Activated effector memory CD4-positive, alpha-beta T cell treated with Interleukin-2 at 50 U/mL for 16 hours (primary cell): ENCODE measurements at places on chromosomes 4 and X.

DNA sequence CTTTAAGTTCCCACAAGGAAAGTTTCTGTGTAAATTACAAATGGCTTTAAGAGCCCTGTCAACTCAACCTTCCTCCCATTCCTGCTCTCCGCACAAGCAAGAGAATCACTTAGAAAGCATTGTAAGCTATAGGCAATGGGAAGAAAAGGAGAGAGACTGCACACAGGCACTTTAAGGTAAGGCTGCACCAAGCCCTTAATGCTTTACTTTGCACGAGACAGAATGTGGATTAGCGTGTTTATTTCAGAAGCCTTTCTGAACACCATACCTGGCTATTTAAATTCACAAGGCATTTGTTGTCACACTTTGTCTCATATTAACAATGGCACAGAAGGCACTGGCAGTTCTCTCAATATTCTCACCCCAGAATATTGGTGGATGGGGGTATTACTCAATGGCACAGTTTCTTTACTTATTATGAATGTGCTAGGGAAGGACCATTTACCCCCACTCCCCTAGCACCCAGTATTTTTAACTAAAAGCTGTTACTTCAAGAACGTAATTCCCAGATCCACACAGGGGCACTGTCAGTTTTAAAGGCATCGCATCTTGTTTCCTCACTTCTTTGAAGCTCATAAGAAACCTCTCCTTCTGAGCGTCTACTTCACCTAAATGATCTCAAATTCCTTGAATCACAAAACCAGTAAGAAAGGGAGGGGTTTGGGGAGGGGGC, 150.0 kb downstream of the MAML3 start:
- DNase-seq: no peak

DNA sequence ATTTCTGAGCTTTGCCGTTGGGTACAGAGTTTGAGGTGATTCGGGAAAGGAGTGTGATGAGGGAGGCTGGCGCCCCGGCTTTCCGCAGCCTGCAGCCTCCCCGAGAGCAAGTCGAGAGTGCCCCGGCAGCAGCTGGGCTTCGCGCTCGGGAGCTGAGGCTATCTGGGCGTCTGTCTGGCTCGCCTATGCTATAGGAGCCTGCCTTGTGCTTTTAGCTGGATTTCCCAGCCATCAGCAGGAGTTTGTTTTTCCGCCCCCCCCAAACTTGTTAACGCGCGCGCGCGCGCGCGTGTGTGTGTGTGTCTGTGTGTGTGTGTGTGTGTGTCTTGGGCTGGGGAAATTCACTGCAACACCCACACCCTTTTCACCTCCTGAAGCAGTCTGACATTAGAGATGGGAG, 765 bp upstream of the DGKK start:
- DNase-seq: no peak

GRCh38 chr4:39682138-39682537, 15.8 kb upstream of the UBE2K start:
- DNase-seq: no peak

GRCh38 chrX:69268611-69269010, 103.4 kb upstream of the PJA1 start:
- no peak for DNase-seq

GRCh38 chr4:169246279-169246678, 24.5 kb downstream of the SH3RF1 start:
- no peak for DNase-seq

DNA sequence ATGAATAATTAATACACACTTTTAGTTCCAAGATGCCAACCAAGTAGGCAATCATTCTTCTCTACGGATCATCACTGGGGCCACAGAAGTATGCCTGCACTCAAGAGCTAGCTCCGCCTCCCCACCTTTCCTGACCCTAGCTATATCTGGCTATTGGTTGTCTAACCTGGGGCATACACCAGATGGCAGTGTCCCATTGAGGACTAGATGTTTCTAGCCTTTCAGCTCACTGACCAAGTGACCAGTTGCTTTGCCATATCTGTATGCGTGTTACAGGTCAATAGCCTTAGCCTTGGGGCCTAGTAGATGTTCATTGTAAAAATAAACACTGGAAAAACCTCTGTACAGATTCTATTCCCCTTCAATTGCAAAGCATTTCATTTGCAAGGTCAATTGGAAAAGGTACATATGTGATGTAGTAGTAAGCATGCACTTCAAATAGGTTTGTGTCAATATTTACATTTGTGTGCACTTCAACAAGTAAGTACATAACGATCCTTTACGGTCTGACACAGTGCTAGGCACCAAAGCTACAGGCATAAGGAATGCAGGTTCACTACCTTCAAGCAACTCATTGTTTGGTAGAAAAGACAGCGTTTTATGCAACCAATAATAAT, 521.7 kb downstream of the PPARGC1A start:
- DNase-seq: no peak

GRCh38 chrX:9318766-9319165, 146.1 kb upstream of the TBL1X start:
- no peak for DNase-seq

DNA sequence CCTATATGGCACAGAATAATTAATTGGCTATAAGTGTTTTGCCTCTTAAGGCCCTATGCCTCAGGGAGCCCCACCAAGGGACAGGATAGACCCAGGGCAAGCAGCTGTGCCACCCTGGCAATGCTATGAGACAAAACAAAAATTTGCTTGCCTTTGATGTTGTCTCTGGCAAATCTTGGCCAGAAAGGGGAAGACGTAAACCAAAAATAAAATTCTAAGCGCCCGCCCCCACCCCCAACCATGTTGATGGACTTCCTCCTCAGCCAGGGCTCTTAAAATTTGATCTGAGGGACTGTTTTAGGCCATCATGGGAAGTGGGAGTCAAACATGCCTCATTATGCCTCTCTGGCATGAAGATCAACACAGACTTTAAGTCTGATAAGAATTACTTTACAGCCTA, 130.5 kb upstream of the APOOL start:
- no peak for DNase-seq
